ENCODE measurements at places on chromosomes 7 and 10.
A peak's percentile ranks its signal among the peaks of the same experiment; 100 is the strongest.

- no peak for DNase-seq
These were observed 13.9 kb downstream of the LSMEM1 start for GRCh38 chr7:112494656-112495055.

DNA sequence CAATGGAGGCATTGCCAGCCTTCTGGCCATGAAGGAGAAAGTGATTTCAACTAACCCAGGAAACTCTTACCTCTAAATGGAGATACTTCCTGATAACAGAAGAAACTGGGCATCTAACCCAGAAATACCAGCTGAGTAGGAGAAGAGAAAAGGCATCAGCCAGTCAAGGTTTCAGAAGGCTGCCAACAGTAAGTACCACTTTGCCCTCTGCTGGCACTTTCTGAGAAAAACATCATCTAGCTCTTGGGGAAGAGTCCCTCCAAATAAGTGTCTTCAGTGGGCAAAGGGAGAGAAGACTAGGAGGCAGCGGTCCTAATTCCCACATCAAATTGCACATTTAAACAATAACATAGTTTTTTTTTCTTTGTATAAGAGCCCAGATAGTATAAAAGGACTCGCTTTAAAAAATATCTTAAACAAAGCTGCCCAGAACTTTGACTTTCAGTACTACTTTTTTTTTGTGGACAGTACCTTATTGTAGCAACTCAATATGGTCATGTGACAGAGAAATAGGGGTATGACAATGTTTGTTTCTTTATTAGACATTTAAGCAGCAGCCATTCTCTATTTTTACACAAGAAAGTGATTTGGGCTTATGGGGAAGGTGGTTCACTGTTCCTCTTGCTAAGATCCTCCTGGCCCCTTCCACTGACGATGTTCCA is 157.3 kb downstream of the CTTNBP2 start:
- no peak for DNase-seq

DNA sequence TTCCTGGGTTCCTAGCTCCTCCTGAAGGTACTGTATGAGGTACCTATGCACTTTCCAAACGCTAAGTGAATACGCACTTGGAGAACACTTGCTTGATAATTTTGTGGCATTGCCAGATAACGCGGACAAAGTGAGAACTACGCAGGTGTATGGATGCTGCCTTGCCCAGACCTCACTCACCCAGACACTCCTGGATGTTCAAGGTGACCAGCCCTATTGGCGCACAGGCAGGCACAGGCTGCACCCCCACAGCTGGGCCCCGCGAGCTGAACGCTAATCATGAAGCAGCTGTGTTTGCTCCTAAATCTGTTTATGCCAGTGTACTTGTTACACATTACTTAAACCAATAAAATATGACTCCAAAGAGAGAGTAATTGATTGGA is 27.3 kb downstream of the DIP2C start:
- DNase-seq, result no peak

DNA sequence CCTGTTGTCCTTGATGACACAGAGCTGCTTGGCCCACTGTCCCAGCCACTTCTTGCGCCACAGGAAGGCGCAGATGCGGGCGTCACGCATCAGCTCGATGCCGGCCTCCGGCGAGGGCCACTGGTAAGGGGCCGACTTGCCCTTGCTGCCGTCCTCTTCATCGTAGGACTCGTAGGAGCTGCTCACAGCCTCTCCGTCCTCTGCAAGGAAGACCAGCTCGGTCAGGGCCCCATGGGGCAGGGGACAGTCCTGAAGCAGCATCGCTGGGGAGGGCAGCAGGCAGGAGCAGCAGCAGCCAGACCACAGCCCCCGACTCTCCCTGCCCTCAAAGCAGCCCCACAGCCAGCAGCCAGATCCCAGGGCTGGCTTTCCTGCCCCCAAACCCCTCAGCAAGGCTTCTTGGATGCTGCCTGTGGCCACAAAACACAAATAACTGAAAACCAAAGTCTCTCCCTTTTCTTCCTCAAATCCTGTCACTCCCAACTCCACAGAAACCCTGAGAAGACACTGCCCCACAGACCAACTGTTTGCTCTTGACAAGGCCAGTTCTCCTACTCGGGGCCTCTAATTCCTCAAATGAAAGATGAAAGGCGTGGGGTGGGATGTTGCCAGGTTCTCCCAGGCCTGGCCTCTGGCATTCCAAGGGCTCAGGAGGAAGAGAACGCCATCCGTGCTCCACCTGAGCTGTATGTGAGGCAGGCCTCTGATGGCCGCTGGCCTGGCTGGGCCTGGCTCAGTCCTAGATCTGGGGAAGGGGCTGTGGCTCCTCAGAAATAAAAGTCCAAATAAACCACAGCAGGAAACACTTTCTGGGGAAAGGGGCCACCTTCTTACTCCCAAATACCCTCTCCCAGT is 76.7 kb downstream of the VWA2 start:
- no peak for DNase-seq

- DNase-seq, result no peak
These were observed 139.8 kb upstream of the TNS3 start for GRCh38 chr7:47721670-47722069.

DNA sequence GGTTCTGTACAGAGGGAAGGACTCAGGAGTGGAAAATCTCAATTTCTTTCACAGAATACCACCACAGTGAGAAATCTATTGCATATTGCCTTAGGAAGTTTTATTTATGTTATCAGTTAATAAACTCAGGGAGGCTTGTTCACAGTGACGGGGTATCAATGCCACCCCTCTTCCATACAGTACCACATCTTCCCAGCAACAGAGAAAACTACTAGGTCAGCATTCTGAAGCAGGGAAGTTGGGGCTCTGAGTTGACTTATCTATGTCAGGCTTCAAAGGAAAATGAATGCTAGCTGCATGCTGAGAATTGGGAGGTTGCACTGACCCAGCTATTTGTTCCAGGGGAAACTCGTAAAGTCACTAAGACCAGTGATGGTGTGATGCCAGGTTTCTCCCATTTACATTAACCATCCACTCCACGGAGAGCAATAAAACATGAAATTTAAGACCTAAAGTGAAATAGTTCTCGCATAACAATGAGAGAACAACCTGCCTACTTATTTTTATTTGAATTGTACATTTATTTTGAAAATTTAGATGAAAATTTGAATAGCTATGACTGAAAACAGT is 266.7 kb downstream of the RNLS start:
- DNase-seq, result no peak

GRCh38 chr10:6778992-6779701 is 199.1 kb upstream of the PRKCQ start:
- DNase-seq, result no peak

- DNase-seq, result no peak
These were observed 974.6 kb upstream of the CELF2 start for GRCh38 chr10:10043083-10043482.

- DNase-seq, result peak; percentile 51
These were observed 125.7 kb downstream of the RGS10 start for GRCh38 chr10:119416855-119417254.

DNA sequence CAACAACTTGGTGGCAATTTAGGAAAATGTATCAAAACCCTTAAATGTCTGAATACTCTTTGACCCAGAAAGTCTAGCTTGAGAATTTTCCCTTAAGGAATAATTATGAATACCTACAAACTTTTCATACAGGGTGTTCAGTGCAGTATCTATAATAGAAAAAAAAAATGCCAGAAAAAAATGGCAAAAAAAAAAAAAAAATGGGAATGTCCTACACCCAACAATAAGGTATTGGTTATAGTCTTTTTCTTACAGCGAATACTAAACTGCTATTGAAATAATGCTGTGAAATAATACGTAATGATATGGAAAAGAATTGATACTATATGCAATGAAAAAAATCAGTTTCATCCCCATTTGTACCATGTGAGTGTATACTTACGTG is 44.3 kb downstream of the ZNF800 start:
- no peak for DNase-seq

DNA sequence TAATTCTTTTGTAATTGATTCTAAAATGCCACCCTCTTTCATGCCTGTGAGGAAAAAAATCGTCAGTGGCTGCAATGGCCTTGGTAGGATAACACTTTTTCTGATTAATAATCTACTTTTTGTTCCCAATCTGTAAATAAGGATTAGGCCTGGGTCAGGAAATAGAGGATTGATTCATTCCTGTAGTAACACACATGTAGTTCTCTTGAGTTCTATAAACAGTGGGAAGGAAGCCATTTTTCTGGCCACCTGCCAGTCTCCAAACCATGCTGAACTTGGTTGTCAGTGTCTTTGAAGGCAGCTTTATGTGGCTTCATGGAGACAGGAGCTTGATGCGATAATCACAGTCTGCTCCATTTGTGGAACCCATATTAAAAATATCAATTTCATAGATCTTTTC is 169.3 kb upstream of the NFE2L3 start:
- DNase-seq, result no peak

DNA sequence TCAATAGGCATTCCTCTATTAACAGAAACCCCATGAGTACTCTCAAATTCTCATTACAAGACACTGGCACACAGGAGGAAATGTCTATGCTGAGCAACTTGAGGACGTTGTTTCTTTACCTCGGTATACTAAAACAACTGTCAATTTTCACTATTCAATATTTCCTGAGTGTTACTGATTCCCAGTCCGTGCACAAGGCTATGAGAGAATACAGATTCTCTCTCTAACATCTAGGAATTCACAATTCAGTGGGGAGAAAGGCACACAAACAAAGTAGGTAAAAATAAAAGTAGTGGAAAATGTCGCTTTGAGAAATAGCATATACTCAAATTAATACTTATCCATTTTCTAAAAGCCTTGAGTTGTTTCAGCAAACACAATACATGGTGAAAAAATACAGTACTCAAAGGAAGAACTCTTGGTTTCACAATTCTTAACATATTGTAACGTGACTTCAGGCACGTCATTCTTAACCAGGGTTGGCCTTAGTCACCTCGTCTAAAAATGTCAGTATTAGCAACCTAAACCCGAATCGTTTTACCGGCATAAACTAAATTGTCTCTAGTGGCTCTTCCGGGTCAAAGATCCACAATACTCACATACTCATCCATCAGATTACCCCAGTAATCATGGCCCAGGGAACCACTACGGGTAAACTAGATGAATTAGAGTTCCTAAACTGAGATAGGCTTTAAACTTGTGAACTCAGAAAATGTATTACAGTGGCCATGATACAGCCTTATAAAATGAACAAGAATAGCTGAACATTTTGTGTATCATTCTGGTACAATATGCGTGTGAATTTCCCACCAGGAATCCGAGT is 1.5 kb downstream of the IPMK start:
- DNase-seq, result peak; percentile 44

- no peak for DNase-seq
These were observed 87.3 kb downstream of the LHFPL3 start for GRCh38 chr7:104415700-104416099.
